Stimulated activated CD8-positive, alpha-beta memory T cell treated with anti-CD3 and anti-CD28 coated beads, Interleukin-7, amount 100 ng/mL, for 24 hours (primary cell): ENCODE measurements at places on chromosomes 1 and 21.

- DNase-seq = no peak
These were observed at the start of gene SDC3 for GRCh38 chr1:30908696-30909364. TSS of gene SDC3 (minus strand) at chr1:30908758. CDS start at chr1:30908586, 172 bp downstream.

GRCh38 chr1:205545991-205546390 lies 41.5 kb downstream of the CDK18 start:
- no peak for DNase-seq

- no peak for DNase-seq
These were observed 154.8 kb upstream of the COL6A1 start for GRCh38 chr21:45826676-45827301.

DNA sequence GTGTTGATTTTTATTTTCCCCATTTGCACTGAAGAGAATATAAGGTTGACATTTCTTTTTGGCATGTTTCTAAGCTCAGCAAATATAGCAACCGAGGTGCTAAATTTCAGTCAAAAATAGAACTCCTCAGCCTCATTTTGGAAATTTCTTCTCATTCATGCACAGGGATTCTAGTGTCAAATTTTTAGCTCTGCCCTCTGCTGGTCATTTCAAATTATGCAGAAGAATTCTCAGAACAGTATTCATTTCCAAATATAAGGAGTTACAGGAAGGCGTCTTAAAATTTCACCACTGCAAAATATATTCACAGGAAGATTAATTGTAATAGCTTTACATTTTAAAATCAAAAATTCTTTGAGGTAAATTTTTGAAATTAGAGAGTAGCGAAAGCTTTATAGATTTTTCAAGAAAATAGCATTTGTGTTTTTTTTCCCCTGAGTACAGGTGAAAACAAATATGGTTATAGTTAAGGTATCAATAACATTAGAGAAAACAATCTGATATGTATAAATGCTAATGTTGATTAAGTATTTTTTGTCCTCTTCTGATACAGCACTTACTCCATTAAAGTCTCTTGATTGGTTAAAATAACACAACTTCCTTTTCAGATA lies 57.9 kb downstream of the FMN2 start:
- no peak for DNase-seq

DNA sequence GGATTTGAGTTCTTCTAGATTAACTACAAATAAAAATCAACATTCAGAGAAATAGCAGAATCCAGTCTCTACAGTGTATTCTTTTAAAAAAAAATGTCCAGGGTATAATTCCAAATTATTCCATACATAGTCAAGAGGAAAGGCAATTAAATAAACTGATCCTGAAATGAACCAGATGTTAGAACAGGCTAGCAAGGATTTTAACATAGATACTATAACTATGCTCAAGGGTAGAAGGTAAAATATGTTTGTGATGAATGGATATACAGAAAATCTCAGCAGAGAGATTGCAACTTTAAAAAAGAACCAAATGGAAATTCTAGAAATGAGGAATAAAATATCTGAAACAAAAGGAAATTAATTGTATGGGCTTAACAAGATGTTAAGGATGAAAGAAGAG lies 32.4 kb downstream of the CYYR1 start:
- DNase-seq = no peak
